ENCODE measurements at places on chromosomes 1 and 21. TPM values are rescaled to one million over a fixed set of nuclear protein-coding genes. Genes with fewer than 3 reads are reported as not detected.

SPATA46 gene
- not detected for total RNA-seq

SMYD2 gene
- 24.2 TPM for total RNA-seq

DNA sequence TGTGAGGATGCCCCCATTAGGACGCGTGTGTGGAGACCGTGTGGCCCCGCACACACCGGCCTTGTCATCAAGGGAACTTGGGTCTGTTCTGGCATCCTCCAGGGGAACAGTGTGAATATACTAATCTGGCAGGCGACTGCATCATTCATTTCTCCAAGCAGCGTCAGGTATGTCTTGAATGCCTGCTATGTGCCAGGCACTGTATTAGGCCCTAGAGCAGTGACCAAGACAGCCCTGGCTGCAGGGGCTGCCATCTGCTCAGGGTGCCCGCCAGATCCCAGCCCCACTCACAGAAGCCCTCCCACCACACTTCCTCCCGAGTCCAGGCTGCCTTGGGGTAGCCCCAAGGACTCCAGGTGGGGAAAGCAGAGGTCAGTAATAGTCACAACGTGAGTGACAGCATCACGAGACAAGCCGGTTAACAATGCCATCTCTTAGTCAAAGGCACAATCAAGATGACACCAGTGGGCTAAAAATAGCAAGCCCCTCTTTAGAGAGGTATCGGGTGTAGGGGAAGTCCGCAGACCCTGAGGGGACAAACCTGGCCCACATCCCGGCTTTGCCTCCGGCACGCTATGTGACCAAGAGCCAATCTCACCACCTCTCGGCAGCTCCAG lies 7.5 kb upstream of the LAPTM5 start:
- DNase-seq = no peak

GRCh38 chr1:223642237-223642636 lies 23.3 kb downstream of the CAPN8 start:
- DNase-seq = no peak

DNA sequence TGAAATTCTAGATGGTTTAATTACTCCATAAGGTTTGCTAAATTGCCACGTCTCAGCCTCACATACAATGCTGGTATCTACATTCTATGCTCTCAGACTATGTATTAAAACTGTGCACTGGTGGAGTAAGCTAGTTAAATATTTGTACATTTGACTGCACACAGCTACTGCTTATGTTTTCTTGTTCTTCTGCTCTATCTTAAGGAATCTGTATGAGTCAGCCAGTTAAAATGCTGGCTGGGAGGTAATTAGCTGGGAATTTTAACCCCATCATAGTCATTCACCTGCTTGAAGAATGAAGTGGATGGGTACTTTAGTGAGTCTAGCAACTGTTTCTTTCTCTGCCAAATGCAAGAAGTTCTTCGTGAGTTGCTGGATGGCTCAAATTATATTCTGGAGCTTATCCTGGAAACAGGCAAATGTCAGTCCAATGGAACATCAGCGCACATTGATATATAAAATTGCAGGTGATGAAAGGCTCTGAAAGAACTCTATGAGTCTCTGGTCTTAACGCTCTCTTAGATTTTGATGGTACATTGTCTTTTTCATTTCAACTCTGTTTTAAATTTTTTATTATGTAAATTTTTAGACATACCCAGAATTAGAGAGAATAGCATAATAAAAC lies 83.4 kb downstream of the BACH1 start:
- peak; percentile 29 for DNase-seq

Measured in A673 (cell line).